ENCODE measurements at places on chromosomes 1 and 21.

GRCh38 chr1:58988752-58989151 is 204.9 kb upstream of the JUN start:
- no peak for DNase-seq

- no peak for DNase-seq
Observed at GRCh38 chr1:90716552-90717355, at the start of gene BARHL2. TSS of gene BARHL2 (minus strand) at chr1:90717302. CDS start at chr1:90717195, 107 bp downstream.

GRCh38 chr1:55257958-55258357 is 42.8 kb upstream of the USP24 start:
- DNase-seq: peak; percentile 4

DNA sequence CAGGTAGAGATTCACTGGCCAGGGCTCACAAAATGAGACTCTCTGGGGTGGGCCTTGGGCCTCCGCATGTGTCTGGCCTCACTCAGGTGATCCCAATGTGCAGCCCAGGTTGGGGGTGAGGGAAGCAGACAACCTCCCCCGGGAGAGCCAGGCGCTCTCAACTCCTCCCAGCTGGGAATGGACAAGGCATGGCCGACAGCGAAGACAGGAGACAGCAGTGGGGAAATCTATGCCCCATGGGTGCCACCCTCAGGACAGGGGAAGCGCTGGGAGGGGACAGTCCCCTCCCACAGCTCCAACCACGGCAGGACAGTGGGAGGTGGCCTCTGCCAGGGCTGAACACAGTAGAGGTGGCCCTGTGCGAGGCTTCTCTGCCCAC is 47.7 kb downstream of the PRDM15 start:
- DNase-seq: no peak

- no peak for DNase-seq
Observed at GRCh38 chr1:121546830-121547591, 362.2 kb downstream of the SRGAP2C start.

DNA sequence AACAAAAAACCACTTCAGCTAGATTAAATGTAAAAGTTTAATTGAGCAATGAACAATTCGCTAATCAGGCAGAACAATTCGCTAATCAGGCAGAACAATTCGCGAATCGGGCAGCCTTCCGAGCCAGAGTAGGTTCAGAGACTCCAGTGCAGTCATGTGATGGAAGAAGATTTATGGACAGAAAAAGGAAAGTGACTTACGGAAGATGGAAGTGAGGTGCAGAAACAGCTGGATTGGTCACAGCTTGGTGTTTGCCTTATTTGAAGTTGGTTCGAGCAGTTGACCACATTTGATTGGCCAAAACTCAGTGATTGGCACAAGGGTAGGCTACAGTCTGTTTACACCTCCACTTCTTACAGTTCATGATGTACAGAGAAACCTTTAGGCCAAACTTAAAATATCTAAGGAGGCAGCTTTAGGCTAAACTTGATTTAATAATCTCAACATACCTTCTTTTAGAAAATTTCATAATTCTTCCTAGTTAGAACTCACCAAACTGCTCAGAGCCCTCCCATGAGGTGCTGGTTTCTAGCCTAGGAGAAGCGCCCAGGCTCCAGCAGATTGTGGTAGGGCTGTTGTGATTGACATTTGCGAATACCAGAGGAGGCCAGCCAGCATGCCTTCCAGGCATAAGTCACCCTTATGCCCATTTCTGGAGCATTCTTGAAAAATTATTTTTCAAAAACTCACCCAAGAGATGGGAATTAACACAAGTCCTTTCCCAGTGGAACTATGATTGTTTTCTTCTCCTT is 22.8 kb upstream of the KCNC4 start:
- no peak for DNase-seq

GRCh38 chr1:215888159-215888558 is 321.1 kb downstream of the KCTD3 start:
- DNase-seq: no peak

- DNase-seq: no peak
Observed at GRCh38 chr1:248800459-248800858, 25.3 kb downstream of the SH3BP5L start.

DNA sequence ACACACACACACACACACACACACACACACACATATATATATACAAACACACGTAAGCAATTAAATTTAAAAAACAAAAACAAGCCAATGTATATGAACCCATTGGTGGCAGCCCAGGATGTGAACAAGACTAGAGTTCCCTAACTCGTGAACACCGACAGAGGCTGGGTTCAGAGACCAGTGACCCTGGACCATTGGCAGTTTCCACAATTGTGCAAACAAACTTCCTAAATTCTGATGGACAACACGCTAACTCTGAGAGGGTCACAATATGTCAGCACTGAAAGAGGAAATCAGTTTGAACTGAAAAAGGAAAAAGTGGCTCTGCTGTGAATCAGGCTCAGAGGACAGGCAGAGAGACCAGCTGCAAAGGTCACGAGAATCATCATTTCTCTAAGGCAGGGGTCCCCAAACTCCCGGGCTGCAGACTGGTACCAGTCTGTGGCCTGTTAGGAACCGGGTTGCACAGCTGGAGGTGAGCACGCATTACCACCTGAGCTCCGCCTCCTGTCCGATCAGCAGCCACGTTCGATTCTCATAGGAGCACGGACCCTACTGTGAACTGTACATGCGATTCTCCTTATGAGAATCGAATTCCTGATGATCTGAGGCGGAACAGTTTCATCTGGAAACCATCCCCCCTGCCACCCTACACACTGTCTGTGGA is 50.5 kb upstream of the ERO1B start:
- no peak for DNase-seq

- no peak for DNase-seq
Observed at GRCh38 chr1:180528868-180529470, 26.6 kb upstream of the ACBD6 start.

GRCh38 chr1:104671684-104672353 is 922.1 kb downstream of the AMY1C start:
- no peak for DNase-seq

DNA sequence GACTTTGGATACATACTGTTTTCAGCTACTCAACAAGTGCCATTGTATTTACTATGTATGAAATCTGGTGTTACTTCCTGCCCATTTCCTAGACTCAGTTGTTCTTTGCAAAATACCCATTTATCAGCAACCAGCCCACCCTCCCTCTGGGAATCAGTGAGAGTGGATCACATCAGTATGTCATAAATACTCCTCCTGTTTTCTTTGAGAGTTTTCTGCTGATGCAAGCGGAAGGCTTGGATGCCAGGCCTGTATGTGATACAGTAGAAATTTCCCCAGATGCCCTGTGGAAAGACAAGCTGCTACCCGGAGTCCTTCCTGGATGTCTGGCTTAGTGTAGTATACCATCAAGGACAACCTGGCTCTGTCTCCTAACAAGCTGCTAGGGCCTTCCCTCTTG is 2.4 kb upstream of the PTPRC start:
- no peak for DNase-seq

- DNase-seq: no peak
Observed at GRCh38 chr21:33261635-33262034, 4.5 kb upstream of the IL10RB start.

Measured in stimulated activated naive CD4-positive, alpha-beta T cell treated with Interleukin-2 at 50 U/mL for 16 hours (primary cell).